ENCODE measurements at places on chromosomes 3 and 15. TPM values are rescaled to one million over a fixed set of nuclear protein-coding genes. Genes with fewer than 3 reads are reported as not detected.

GRCh38 chr3:168975576-168975975 is 687.9 kb downstream of the MECOM start:
- no peak for DNase-seq

DNA sequence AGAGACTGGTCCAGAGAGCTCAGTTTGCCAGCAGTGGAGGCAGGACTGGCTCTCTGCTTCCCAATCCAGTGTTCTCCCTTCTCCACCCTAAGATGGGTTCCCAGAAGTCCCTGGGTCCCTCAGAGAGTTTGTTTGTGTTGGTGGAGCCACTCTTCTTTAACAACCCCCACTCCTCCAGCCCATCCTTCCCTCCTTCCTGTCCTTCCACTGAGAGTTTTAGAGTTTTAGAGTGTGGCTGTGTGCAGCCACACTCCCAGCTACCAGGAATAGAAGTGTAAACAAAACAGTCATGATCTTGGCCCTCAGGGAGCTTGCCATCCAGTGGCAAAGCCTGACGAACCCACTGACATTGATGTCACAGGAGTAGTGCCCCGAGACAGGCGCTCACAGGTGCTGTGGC is 12.5 kb upstream of the FBLN2 start:
- DNase-seq: no peak

DNA sequence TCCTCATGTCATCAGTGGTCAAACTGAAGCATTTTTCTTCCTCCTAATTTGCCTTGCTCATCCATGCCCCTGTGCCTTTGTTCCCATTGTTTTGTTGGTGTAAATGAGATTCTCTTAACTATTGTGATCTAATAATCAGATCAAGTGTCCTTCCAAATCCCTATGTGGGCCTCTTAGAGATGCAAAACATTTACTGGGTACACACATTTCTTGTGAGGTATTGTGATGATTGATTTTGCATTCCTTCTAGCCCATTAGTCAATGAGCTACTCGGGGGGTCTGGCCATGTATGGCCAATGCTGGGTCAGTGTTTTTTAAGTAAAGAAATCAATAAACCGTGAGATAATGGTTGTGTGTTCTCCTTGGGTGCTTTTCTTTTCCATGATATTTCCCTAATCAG is 580.4 kb downstream of the VGLL3 start:
- no peak for DNase-seq

The ZIC1 gene
- total RNA-seq: not detected

DNA sequence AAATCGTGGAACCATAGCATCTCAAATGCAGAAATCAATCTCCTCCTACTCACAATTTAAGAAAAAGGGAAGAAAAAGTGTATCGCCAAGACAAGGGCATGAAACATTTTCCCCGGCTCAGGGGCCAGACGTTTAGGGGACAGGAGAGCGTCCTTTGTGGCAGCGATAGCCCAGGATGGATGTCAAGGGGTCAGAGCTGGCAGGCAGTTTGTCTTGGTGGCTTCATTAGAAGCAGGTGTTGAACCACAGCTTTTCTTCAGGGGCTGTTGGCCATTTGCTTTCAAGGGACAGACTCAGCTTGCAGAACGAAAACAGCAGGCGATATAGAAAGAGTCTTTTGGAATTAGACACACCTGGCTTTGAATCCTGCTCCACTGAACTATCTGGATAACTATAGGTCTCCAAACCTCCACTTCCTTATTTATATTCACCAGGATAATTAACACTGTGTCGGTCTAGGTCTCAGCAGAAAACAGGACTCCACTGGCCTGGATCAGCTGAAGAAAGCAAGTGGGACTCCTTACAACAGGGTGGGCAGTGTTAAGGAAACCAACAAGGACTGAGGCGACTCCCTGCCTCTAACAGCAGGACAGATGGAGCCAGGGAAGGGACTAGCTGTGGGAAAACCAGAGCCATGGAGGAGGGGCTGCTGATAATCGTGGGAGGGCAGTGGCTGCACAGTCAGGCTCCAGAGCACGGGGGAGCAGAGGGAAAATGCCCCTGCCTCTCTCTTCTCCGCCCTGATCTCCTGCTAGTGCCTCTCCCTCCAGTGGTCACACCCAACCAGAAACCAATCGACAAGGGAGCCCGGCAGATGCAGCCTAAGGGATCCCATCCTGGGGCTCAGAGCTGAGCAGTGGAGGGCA is 123.6 kb downstream of the LIPC start:
- DNase-seq: no peak

The CHDH gene
- total RNA-seq: 2.6 TPM

- no peak for DNase-seq
Observed at GRCh38 chr15:42073418-42073817, 20.9 kb downstream of the PLA2G4D start.

The CYP1A2 gene
- total RNA-seq: not detected

GRCh38 chr3:152930516-152930915 is 95.6 kb downstream of the P2RY1 start:
- no peak for DNase-seq

The ZBED2 gene
- not detected for total RNA-seq

The ZPLD1 gene
- total RNA-seq: not detected

The REC114 gene
- not detected for total RNA-seq

GRCh38 chr15:73899197-73900094 is 26.1 kb downstream of the TBC1D21 start:
- no peak for DNase-seq

The GAP43 gene
- not detected for total RNA-seq

DNA sequence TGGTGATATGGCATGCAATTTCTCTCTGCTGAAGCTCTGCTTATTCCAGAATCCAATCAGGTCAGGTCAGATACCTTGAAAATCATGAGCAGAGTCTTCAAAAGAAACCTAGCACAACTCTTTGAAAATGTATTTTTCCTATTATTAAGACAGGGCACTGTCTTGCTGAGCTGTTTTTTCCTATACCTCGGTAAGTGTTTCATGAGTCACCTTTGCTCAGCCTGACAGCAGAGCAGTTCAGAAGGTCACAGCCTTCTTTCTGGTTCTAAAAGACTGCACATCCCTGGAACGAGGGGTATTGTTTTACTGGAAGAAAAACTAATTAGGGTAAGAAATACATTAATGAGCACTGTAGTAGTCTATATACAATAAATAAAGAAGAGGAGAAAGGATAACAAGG is 422.0 kb downstream of the SOX2 start:
- no peak for DNase-seq

GRCh38 chr3:149844091-149844490 is 31.1 kb downstream of the RNF13 start:
- DNase-seq: no peak

DNA sequence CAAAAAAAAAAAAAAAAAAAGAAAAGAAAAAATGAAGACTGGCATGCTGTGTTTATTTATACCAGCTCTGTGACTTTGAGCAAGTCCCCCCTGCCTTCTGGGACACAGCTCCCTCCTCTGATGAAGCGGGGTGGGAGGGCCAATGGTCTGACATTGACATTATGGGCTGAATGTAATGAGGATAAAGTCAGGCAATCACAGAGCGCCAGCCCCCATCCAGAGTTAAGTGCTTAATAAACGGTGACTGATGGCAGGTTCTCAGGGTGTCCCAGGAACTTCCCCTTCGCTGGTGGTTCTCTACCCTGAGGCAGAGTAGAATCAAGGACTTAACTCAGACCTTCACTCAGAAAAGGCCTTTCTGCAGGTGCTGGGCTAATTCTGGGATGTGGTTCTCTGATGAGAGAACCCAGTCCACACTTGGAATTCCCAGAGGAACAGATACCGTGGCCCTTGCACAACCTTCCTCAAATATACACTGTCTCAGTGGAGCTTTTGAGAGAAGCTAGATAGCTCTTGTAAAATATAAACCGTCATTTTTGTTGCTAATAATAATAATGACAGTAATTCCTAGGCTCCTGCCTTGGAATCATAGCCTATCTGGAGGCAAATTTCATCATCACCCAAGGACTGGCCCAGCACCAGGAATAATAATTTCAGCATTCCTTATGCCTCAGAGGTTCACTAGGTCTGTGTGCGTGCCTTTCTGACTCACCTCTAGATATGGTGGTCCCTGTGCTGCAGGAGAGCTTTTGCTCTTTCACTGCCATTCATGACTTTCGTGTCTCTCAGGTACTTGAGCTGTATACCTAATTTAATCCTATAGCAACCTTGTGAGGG is 115.8 kb downstream of the RPLP1 start:
- no peak for DNase-seq

The RAD51 gene
- total RNA-seq: 0.84 TPM

The MDFIC2 gene
- total RNA-seq: not detected

The GOLGA8S gene
- not detected for total RNA-seq

- no peak for DNase-seq
Observed at GRCh38 chr3:195770081-195770840, 41.5 kb downstream of the MUC4 start.

GRCh38 chr3:98900265-98901118 is 1.0 kb downstream of the DCBLD2 start:
- DNase-seq: no peak

- no peak for DNase-seq
Observed at GRCh38 chr15:40256638-40257235, 17.9 kb downstream of the PAK6 start.

DNA sequence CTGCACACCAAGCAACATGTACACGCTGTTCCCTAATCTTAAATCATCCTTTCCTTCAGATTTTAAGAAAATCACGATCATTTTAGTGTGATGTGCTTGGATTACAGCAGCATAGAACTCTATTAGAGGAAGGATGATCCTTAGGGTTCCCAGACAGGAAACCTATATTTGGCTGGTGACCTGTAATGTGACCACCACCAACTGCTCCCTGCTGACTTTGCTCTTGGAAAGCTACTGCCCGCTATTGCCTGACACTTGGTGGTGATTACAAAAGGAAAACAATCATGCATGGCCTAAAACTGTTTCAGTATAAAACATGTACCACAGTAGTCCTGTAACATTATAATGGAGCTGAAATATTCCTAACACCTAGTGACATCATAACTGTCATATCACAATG is 27.2 kb upstream of the LMOD3 start:
- no peak for DNase-seq

DNA sequence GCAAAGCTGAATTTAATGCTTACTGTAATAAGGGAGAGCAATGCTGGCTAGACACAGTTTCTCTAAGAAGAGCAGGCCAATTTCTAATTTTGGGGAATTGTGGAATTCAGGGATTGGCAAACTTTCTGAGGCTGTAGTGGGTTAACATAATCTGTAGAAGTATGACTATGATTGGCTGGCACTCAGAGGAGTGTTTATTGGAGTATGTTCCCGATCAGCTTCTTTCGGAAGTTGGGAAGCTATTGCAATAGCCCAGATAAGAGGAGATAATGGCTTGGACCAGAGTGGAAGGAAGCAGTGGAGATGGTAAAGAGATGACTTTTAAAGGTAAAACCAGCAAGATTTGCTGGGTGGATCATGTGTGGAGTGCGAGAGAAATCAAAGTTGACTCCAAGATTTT is 19.4 kb downstream of the TMOD3 start:
- DNase-seq: no peak

GRCh38 chr3:123294296-123294938 is 92.7 kb downstream of the SEC22A start:
- no peak for DNase-seq

The ERICH6 gene
- not detected for total RNA-seq

- DNase-seq: no peak
Observed at GRCh38 chr15:77059786-77060361, 11.0 kb downstream of the TSPAN3 start.

- peak; percentile 44 for DNase-seq
Observed at GRCh38 chr15:81338170-81339007, 14.4 kb upstream of the STARD5 start.

DNA sequence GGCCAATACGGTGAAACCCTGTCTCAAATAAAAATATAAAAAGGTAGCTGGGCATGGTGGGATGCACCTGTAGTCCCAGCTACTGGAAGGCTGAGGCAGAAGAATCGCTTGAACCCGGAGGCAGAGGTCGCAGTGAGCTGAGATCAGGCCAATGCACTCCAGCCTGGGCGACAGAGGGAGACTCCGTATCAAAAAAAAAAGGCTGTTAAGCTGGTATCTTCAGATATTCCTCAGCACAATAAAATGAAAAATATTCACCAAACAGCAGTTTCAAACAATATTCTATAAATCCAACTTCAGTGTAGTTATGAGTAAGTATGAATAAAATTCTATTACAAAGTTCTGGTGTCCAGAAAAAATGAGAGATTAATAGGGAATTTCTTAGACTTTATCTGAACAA is 14.2 kb downstream of the DENND4A start:
- no peak for DNase-seq

DNA sequence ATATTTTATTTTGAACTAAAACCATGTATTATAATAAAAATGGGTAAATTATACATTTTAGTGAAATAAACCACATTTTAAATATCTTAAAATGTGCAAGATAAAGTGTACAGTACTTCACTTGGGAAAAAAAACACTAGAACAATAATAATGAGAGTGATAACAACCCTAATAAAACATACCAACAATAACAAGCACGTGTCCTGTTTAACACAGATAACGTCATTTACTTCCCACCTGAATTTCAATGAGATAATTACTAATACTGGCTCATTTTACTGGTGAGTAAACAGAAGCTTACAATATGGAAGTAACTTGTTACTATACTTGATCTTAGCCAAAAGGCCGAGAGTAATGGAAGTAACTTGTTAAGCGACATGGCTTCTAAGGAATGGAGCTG is 110.2 kb upstream of the PRTG start:
- DNase-seq: no peak
